ENCODE measurements at places on chromosomes 1 and 21. TPM values are rescaled to one million over a fixed set of nuclear protein-coding genes. Genes with fewer than 3 reads are reported as not detected.

- no peak for DNase-seq
Measured at GRCh38 chr1:67821263-67821662, 12.0 kb downstream of the GNG12 start.

GRCh38 chr1:25206201-25206600 is 26.1 kb downstream of the SYF2 start:
- no peak for DNase-seq

DNA sequence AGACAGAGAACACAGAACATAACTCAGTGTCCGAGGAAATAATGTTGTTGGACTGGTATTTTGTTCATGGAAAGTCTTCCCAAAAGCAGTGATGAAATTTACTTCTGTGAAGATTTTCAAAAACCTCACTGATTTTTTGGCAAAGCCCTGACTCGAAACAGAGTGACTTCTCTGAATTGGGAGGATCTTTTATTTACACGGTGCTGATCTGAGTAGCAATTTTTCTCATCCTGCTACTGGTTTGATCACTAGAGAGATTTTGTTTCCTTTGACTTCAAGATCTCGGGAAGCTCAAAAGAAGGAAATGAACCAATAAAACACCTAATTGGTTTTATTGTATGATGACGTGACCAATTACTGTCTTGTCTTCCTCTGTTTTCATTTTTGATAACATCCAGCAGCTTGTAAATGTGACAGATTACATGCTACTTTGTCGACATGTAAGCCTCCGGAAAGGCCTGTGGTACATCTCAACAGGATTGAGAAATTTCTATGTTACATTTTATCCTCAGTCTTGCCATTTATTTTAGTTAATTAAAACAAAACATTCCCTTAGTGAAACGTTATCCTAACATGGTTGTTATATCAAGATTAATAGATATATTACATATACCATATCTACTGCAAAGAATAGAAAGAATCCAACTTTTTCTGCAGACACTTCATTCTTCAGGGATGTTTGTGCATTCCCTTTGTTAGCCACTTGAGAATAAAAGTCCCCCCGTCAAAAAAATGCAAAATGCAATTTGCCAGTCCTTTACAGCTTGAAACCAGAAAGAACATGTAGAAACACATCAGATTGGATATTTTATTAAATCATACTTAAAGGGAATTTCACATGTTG is 42.8 kb upstream of the IFI44L start:
- DNase-seq = no peak

DNA sequence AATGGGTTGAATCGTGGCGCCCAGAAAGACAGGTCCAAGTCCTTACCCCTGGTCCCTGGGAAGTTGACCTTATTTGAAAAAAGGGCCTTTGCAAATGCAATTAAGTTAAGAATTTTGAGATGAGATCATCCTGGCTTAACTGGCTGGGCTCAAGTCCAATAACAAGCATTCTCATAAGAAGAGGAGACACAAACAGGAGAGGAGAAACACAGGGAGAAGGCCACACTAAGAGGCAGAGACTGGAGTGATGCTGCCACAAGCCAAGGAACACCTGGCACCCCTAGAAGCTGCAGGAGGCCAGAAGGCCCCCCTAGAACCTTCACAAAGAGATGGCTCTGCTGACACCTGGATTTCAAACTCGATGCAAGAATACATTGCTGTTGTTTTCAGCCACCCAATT is 44.6 kb downstream of the PDPN start:
- DNase-seq = no peak

- DNase-seq = no peak
Measured at GRCh38 chr1:212944229-212944901, 6.0 kb upstream of the VASH2 start.

- DNase-seq = peak; percentile 99
Measured at GRCh38 chr21:35026617-35027562, 22.2 kb downstream of the RUNX1 start.

DNA sequence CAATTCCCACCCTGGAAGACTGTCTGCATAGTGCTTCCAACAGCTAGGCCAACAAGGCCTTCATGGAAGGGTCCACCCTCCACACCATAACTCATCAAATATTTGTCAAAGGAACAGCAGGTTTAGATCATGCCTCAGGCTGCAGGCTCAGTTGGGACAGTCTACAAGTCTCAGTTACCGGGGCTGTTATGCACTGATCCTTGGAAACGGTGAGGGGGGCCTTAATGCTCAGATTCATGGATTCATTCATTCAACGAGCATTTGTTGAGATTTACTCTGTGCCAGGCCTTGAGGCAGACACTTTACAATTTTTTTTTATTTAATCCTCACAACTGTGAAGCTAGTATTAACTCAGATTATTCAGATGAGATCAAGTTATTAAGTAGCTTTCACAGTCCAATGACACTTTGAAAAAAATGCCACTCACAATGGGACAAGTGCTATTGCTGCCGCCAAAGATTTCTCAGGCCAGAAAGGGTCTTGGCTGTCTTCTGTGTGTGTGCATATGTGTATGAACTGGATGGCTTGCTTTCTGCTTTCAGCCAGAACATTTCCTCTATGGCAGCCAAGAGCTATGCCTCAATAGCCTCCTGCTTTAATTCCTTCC is 8.9 kb upstream of the C1orf216 start:
- no peak for DNase-seq

- peak; percentile 84 for DNase-seq
Measured at GRCh38 chr1:185317886-185318310, 855 bp upstream of the IVNS1ABP start.

GRCh38 chr1:108033550-108033951 is 68.6 kb upstream of the VAV3 start:
- DNase-seq = no peak

- peak; percentile 34 for DNase-seq
Measured at GRCh38 chr1:41277371-41277975, 35.4 kb upstream of the SCMH1 start.

The AP4B1 gene
- 18.6 TPM for total RNA-seq

The KCND3 gene
- total RNA-seq = under 0.01 TPM

The RRP1B gene
- total RNA-seq = 17.8 TPM

The SERPINC1 gene
- under 0.01 TPM for total RNA-seq
